ENCODE measurements at places on chromosomes 7 and 10.

- DNase-seq, result no peak
Measured at GRCh38 chr7:98774884-98775283, 94.9 kb downstream of the TMEM130 start.

DNA sequence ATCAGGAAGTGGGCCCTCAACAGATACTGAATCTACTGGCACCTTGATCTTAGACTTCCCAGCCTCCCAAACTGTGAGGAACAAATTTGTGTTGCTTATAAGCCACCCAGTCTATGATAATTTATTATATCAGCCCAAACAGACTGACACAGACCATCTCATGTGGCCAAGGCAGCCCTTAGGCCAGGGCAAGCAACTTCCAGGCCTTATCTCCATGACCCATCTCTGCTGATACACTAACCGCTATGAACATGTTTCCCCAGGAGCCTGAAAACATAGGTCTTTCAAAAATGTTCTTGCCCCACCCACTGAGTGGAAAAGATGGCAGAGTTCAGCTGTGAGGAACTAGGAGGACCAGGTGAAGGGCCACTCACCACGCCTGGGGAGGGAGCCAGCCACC is 3.2 kb upstream of the BLOC1S2 start:
- DNase-seq, result no peak

DNA sequence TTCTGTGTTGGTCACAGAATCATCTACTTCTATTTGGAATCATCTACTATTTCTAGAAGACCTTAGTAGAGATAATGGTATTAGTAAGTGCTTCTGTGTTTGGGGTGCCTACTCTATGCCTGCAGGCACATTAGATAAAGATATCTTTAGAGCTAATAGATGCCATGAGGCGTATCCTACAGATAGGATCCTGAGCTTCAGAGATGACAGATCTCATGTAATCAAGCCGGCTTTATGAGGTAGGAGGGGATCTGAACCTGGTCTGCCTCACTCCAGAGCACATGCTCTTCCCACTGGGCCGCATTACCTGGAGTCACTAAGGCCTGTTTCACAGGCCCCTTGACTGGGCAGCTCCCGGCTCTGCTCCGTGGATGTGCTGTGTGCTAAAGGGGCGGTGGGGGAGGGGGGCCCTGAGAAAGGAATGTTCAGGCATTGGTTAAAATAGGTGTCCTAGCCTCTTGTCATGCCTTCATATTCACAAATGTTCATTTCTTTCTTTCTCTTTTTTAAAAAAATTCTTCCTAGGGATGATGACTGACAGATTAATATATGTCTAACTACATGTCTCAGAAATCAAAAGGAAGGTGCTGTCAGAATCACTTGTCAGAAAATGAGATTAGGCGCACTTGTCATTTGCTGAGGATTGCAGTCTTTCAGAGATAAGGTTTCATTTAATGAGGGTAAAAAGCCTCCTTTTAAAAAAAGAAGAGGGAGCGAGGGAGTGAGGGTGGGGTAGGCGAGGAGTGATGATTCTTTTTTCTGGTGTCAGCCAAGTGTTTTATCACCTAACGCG is 458.0 kb upstream of the GALNT17 start:
- DNase-seq, result no peak

DNA sequence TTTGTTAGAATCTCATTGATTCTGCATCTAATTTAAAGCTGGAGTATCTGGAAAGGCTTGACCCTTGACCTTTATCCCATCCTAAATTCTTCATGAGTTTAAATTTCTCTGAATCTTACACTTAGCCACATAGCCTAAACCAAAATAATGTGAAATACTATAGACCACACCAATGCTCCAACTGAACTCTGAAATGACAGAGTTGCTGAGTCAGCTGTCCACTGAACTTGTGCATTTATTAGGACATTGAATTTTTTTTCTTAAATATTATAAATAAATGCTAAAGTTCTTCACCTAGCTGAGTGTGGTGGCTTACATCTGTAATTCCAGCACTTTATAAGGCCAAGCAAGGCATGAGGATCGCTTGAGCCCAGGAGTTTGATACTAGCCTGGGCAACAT is 390.9 kb upstream of the PFKP start:
- no peak for DNase-seq

GRCh38 chr7:47338026-47338425 is 243.9 kb downstream of the TNS3 start:
- DNase-seq, result no peak

DNA sequence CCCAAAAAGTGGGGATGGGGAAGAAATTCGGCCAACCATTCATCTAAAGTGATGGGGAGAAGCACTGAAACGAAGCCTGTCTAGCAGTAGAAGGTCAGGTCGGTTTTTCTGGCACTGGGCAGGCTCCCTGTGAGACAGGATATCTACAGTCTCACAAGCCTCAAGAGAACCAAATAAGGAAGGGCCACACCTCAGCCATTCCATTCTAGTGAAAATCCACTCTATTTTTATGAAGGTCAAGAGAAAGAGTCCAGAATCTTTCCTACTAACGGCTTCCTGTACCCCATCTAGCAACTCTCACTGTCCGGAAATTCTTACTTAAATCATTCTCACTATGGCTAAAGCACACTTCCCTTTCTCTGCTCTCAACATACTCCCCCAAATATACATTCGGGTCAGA is 267.1 kb downstream of the PRPF18 start:
- no peak for DNase-seq

DNA sequence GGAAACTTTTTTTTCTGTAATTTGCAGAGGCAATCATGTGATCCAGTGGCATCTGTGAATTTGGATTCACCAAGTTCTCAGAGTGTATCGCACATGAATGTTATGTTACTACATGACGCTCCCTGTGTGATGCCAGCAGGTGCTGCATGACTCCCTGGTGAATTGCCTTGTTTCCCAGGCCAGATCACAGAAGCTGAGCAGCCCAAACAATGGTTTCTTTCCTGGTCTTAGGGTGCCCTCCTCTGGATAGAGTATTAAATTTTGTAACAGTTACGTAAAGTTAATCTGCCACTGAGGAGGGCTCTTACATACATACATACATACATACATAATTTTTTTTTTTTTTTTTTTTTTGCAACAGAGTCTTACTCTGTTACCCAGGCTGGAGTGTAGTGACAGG is 3.6 kb downstream of the ZSCAN21 start:
- DNase-seq, result peak; percentile 89

- DNase-seq, result no peak
Measured at GRCh38 chr7:97116308-97116707, 1.2 kb upstream of the SDHAF3 start.

DNA sequence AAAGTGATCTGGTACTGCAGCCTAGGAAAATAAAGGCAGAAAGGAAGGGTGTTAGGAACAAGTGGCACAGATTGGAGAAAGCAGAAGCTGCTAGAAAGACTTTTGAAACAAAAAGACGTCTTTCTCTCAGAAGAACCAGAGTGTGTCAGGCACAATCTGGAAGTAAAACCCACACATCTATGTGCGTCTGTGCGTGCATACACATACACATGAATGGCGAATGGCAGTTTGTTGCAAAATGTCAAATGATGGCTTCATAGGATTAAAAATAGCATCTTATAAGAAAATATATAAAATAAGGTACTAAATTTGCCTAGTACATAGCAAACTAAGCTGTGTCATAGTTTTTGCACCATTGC is 246.3 kb downstream of the CDK14 start:
- no peak for DNase-seq

DNA sequence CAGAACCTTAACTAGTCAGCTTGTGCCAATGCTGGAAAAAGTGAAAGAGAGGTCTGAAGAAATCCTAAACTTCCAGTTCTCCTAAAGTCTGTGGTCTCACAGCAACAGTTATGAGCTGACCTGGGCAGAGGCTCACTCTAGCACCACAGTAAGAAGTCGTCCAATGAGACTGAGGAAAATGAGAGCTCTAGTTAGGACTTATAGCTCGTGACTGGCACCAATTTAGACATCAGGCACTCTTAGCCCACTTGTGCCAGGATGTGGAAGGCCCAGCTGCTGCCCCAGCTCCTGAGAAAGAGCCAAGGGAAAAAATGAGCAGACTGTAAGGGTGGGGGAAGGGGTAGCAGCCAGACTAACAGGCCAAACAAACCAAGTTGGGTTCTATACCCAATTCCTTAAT is 7.6 kb downstream of the MMS19 start:
- DNase-seq, result no peak

- DNase-seq, result no peak
Measured at GRCh38 chr10:71274901-71275796, 43.9 kb upstream of the SLC29A3 start.

DNA sequence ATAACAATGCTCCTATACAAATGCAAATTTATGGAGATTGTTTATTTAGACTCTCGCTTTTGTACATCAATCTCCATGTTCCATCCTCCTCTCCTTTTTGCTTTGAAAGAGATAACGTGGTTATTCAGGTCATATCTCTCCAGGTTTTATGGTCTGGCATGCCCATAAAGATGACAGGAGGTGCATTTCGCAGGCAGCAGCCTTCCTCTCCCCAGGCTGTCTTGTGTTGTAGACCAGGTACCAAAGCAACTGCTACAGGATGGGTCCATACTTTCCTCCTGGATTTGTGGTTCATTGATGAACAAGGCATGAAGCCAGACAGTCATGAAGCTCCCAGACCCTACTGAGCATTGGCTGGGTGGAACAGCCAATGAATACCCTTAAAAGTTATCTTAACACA is 400.2 kb upstream of the NPVF start:
- DNase-seq, result no peak

DNA sequence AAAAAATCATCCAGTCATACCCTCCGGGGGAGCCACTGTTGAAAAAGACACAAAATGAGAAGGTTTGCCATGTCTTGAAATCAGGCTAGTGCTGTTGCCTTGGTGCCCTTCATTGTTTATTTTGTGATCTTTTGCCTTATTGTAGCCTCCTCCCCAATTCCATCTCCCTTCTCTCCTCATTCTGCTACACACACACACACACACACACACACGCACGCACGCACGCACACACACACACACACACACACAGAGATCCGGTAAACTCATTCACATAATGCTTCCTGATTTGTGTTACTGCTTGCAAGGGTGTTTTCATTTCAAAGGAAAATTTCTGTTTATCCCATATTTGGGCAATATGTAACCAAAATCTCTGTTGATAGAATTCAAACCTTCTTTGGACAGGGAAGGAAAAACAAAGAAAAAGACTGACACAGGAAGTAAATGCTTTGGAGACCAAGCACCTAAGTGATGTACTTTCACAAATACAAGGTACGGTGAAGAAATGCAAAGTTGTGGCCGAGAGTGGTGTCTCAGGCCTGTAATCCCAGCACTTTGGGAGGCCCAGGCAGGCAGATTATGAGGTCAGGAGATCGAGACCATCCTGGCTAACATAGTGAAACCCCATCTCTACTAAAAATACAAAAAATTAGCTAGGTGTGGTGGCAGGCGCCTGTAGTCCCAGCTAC is 141.1 kb upstream of the CDK13 start:
- no peak for DNase-seq

GRCh38 chr10:44068716-44069482 is 316.0 kb downstream of the CXCL12 start:
- no peak for DNase-seq

DNA sequence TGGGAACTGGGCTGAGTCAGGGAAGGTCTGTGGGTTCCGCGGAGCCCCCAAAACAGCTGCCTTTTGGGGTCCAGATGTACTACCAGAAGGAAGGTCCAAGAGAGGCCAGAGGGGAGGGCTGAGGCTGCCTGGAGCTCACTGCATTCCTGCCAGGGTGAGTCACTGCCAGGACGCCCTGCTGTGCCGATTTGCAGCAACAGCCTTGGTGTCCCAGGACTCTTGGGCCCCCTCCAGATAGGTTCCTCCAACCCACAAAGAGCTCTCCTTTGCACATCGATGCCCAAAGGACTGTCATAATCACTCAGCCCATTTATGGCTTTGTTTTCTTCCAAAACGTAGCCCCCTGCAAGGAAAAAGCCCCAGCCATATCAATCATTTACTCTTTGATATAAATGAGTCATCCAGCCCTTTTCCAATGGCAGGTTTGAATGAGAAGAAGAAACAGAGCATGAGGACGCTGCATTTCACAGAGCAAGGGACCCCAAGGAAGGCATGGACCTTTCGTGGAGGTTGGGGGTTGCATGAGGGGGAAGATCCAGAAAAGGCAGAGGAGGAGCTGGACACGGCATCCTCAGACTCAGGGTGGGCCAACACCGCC is 32.2 kb upstream of the COL13A1 start:
- no peak for DNase-seq

- no peak for DNase-seq
Measured at GRCh38 chr10:17290226-17290625, 62.2 kb downstream of the VIM start.

DNA sequence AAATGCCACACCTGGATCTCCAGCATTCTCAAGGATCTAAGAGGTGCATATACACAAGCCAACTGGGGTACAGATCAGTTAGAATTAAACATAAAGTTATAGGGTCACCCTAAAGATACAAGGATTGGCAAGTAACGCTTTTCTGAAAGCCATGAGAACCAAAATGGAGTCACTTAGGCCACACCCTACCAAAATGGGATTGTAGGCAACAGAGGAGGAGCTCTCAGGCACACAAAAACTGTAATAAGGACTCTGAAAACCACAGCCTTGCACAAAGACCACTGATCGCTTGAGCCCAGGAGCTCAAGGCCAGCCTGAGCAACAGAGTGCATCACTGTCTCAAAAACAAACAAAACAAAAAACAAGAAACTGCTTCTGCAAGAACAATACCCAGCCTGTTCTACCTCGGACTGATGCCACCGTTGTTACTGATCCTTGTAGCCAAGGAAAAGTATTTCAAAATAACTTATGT is 35.5 kb downstream of the SVOPL start:
- DNase-seq, result no peak

All from NCI-H2107 (cell line).